Activated T-helper 1 cell treated with Interleukin-2 at 50 U/mL for 16 hours (primary cell): ENCODE measurements at places on chromosomes 1 and 21.

GRCh38 chr1:174982971-174983689 lies 16.6 kb upstream of the CACYBP start:
- no peak for DNase-seq

GRCh38 chr1:180265871-180266270 lies 35.8 kb downstream of the LHX4 start:
- no peak for DNase-seq

GRCh38 chr1:84772428-84772943 lies 82.2 kb upstream of the SSX2IP start:
- peak; percentile 62 for DNase-seq

- DNase-seq = no peak
Observed at GRCh38 chr1:116671072-116671760, 3.7 kb upstream of the IGSF3 start.

- DNase-seq = no peak
Observed at GRCh38 chr1:214321705-214322453, 40.9 kb downstream of the SMYD2 start.

- DNase-seq = no peak
Observed at GRCh38 chr1:167280912-167281311, 60.2 kb downstream of the POU2F1 start.
